Immature natural killer cell (primary cell): ENCODE measurements at places on chromosomes 7 and 10.

- H3K36me3 ChIP-seq: peaks cover 4% of the 10 kb centered on the region
- no peak overlapping the region for H3K27ac ChIP-seq
- no peak overlapping the region for H3K4me3 ChIP-seq
- DNase-seq: no peak
- H3K27me3 ChIP-seq: peaks cover 4% of the 10 kb centered on the region
- peaks cover 1% of the 10 kb centered on the region for H3K4me1 ChIP-seq
Measured at GRCh38 chr7:41738806-41739205, 35.9 kb upstream of the INHBA start.

GRCh38 chr10:120729547-120729946 is 121.6 kb upstream of the WDR11 start:
- H3K36me3 ChIP-seq: no peaks in the 10 kb centered on the region
- H3K4me1 ChIP-seq: no peaks in the 10 kb centered on the region
- no peak overlapping the region for H3K27ac ChIP-seq
- DNase-seq: no peak

DNA sequence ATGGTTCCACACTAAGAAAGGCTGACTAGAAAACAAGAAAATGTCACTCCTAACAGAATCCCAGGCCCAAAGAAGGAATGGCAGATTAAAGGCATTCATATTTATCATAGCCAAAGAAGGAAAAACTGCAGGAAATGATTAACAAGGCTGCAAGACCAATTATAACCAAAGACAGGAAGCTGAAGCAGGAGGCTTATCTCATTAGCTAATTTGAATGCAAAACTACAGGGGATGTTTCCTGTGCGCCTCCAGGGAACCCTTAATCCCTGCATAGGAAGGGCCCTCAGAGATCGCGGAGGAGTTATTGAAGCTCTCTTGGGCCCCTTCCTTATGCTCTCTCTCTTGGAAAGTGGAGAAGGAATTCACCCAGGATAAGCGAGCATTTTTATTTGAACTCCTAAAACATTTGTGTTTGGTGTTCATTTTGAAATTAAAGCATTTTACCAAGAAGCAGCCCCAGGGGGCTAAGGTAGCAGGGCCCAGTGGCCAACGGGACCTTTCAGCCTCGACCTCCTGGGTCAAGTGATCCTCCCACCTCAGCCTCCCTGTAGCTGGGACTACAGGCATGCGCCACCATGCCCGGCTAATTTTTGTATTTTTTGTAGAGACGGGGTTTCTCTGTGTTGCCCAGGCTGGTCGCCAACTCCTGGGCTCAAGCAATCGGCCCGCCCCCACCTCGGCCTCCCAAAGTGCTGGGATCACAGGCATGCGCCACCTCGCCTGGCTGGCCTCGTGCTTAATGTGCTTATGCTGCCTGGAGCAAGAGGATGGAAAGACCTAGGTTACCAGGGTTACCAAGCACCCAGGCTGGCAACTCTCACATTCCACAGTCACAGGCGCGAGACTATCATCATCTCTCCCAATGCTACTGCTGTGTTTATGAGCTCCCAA is 24.1 kb upstream of the PROSER2 start:
- DNase-seq: no peak
- no peak overlapping the region for H3K27ac ChIP-seq
- no peaks in the 10 kb centered on the region for H3K4me1 ChIP-seq
- no peaks in the 10 kb centered on the region for H3K27me3 ChIP-seq
- H3K4me3 ChIP-seq: no peak overlapping the region
- H3K36me3 ChIP-seq: no peaks in the 10 kb centered on the region

GRCh38 chr10:71005337-71006305 is 117.3 kb upstream of the PCBD1 start:
- no peak overlapping the region for H3K4me3 ChIP-seq
- DNase-seq: no peak
- peaks cover 4% of the 10 kb centered on the region for H3K27me3 ChIP-seq
- no peaks in the 10 kb centered on the region for H3K36me3 ChIP-seq

- DNase-seq: no peak
- H3K27me3 ChIP-seq: no peaks in the 10 kb centered on the region
- H3K27ac ChIP-seq: peak overlapping the region; percentile 80
- H3K36me3 ChIP-seq: no peaks in the 10 kb centered on the region
Measured at GRCh38 chr10:79241990-79242619, 105.2 kb upstream of the PPIF start.

- H3K36me3 ChIP-seq: no peaks in the 10 kb centered on the region
- H3K4me1 ChIP-seq: no peaks in the 10 kb centered on the region
- DNase-seq: no peak
- peaks cover 2% of the 10 kb centered on the region for H3K27me3 ChIP-seq
Measured at GRCh38 chr10:34407324-34407805, 407.7 kb downstream of the PARD3 start.

DNA sequence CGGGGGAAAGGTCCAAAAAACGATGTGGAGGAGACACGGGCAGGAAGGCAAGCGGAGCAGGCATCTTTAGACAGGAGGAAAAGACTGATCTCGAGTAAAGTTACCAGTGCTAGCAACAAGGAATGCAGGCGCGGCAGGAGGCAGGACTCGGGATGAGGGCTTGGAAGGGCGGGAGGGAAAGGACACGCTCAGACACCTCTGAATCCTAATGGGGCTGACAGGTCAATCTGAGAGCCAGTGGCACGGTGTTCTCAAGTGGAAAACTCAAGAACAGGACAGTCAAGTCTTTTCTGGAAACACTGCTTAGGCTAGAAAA is 155.3 kb upstream of the COBL start:
- H3K4me3 ChIP-seq: no peak overlapping the region
- no peak for DNase-seq
- H3K36me3 ChIP-seq: peaks cover 2% of the 10 kb centered on the region
- H3K27me3 ChIP-seq: no peaks in the 10 kb centered on the region

GRCh38 chr7:43467846-43468245 is 115.1 kb upstream of the STK17A start:
- H3K36me3 ChIP-seq: no peaks in the 10 kb centered on the region
- H3K27me3 ChIP-seq: no peaks in the 10 kb centered on the region
- DNase-seq: no peak
- H3K4me3 ChIP-seq: no peak overlapping the region

DNA sequence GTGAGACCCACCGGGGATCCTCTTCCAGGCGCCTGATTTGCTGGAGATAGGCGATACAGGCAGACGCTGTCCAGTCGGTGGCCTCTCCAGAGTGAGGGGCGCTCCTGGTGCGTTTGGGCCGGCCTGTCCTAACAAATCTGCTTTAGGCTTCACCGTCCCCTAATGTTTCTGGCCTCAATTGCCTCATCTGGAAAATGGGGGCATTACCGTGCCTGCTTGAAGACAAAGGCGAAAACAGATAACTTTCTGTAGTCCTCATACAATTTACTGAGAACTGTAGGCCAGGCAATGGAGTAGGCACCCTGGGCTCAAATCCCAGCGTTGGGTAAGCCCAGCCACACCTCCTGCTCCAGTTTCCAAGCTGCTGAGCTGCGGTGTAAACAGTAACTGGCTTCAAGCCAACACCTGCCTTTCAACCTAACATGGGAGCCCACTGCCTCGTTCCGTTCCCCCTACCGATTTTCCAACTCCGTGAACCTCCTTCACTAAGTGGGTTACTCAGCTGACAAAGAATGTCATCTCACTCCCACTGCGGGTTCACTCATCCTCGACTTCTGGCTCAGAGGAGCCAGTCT is 589 bp upstream of the ZFAND4 start:
- H3K4me1 ChIP-seq: peaks cover 47% of the 10 kb centered on the region
- DNase-seq: no peak
- H3K4me3 ChIP-seq: peak overlapping the region; percentile 86
- no peaks in the 10 kb centered on the region for H3K36me3 ChIP-seq
- H3K27ac ChIP-seq: peak overlapping the region; percentile 94

DNA sequence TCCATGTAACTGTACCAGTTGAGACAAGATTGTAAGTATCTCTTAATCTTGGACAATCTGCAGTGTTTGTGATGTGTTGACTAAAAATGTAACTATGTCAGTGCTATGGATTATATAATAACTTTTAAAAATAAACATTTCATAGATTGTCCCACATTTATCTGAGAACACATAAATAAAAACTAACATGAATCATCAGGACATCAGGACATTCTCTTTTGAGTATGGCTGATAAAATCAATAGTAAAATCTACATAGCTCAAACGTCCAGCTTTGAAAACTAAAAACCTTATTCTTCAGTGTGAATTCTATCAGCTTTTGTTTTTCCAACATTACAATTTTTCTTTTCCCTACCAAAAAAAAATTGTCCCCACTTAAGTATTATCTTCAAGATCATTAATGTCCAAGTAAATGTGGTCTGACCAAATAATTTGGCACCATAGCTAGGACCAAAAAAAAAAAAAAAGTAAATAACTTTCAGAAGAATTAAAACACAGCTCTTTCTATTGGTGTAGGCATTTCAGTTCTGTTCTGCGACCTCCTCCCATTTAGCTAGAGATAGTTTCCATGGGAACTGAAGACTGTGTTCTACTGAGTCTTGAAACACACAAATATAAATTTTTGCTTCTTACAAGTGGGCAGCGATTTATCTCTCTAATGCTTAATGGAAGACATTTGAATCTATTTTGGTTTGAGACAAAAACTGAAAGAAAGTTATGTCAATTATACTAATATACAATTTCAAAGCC is 123.0 kb upstream of the SGCE start:
- H3K4me1 ChIP-seq: no peaks in the 10 kb centered on the region
- H3K36me3 ChIP-seq: no peaks in the 10 kb centered on the region
- DNase-seq: no peak
- no peaks in the 10 kb centered on the region for H3K27me3 ChIP-seq
- no peak overlapping the region for H3K4me3 ChIP-seq

DNA sequence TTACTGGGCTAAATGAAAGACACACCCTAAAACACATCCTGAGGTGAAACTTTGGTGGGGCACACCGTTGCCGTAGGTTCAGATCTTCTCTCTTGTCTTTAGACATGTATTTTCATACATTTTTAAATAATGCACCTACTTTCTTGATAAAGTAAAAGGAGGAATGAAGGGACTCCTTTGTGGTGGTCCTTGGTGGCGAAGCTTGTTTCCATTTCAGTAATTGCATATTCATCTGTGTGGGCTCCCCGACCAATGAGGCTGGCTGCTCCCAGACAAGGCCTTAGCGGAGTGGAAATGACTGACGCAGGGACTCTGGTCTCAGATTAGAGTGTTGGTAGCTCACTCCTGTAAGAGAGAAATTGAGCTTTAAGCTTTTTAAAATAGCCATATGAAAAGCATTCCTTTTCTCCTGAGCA is 815 bp downstream of the CCSER2 start:
- H3K4me3 ChIP-seq: peak overlapping the region; percentile 95
- peaks cover 14% of the 10 kb centered on the region for H3K27me3 ChIP-seq
- peak; percentile 62 for DNase-seq
- H3K36me3 ChIP-seq: no peaks in the 10 kb centered on the region

DNA sequence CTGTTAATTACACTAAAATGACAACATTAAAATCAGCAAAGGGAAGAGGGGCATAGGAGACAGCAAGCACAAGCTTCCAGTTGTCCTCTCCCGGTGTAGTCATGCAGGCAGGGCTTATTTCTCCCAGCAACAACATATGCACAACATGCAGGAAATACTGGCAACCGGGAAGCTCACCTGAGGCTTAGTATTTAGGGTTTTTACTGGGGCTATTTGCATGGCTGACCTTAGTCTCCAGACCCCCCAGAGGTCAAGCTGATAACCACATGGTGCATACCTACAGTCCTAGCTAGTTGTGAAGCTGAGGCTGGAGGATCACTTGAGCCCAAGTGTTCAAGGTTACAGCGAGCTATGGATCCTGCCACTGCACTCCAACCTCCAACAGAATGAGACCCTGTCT is 12.8 kb upstream of the JMJD1C start:
- H3K27me3 ChIP-seq: no peaks in the 10 kb centered on the region
- no peak for DNase-seq
- no peak overlapping the region for H3K4me3 ChIP-seq

DNA sequence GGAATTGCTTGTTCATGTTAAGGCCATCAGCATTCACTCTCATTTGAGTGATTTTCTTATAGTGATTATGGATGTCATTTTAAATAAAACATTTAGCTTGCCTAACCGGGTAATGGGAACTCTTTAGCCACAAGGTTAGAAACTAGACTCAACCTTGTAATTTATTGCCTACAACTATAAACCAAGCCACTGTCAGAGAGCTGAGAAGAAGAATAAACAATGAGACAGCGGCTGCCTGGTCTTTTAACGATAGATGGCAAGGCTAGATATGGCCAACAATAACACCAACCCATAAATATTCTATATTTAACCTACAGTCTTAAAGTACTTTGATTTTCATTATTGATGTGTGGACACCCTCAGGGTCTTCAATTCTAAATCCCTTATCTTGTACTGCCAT is 27.8 kb upstream of the INHBA start:
- H3K27ac ChIP-seq: no peak overlapping the region
- no peak for DNase-seq
- H3K36me3 ChIP-seq: no peaks in the 10 kb centered on the region

- H3K4me3 ChIP-seq: no peak overlapping the region
- H3K36me3 ChIP-seq: no peaks in the 10 kb centered on the region
- H3K27me3 ChIP-seq: peaks cover 3% of the 10 kb centered on the region
- H3K4me1 ChIP-seq: no peaks in the 10 kb centered on the region
- DNase-seq: no peak
- no peak overlapping the region for H3K27ac ChIP-seq
Measured at GRCh38 chr7:44346063-44346462, 20.7 kb upstream of the CAMK2B start.

GRCh38 chr7:74040101-74040790 is 12.3 kb downstream of the ELN start:
- H3K36me3 ChIP-seq: no peaks in the 10 kb centered on the region
- DNase-seq: no peak
- H3K27ac ChIP-seq: no peak overlapping the region
- H3K27me3 ChIP-seq: no peaks in the 10 kb centered on the region

DNA sequence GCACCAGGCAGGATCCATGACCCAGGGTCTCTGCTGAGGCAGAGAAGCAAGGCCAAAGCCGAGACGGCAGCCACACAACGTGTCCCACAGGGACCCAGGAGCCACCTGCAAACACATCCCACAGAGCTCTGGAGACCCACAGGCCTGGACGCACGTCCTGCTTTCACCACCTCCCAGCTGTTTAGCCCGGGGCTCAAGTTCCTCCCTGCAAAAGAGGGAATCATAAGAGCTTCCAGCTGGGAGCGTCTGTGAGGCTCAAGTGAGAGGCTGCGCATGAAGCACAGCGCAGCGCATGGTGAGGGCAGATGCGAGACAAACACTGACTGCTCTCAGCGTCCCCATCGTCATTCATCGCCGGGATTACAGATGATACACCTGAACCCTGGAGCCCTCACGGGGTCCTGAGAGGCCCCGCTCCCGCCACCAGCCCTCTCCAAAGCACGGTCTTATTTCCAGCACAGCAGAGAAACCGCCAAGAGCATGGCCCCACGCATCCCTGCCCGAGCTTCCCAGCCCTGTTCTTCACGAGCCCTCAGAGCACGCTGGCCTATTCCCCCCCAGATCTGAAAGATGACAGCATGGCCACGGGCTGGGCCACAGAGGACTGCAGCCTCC is 88.7 kb downstream of the MAD1L1 start:
- DNase-seq: no peak
- H3K27ac ChIP-seq: no peak overlapping the region

DNA sequence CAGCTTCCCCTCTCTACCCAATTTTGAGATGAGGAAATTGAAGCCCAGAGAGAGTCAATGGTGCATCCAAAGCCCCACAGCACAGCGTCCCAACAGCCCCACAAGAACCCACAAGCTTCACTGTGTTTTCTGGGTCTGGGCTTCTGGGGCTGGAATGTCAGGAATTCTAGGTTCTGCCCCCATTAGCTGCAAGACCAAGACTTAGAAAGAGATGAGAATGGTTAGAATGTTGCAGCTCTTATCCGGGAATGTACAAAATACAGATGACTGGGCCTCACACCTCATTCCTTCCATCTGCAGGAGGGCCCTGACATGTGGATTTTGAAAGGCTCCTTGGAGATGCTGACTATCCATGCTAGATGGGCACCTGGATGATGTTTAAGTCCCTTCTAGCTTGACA is 6.0 kb upstream of the SGPL1 start:
- no peak for DNase-seq
- H3K36me3 ChIP-seq: no peaks in the 10 kb centered on the region
- no peak overlapping the region for H3K4me3 ChIP-seq
- peaks cover 4% of the 10 kb centered on the region for H3K4me1 ChIP-seq
- H3K27ac ChIP-seq: no peak overlapping the region
- H3K27me3 ChIP-seq: peaks cover 2% of the 10 kb centered on the region
